ENCODE measurements at places on chromosomes 1 and 21.

DNA sequence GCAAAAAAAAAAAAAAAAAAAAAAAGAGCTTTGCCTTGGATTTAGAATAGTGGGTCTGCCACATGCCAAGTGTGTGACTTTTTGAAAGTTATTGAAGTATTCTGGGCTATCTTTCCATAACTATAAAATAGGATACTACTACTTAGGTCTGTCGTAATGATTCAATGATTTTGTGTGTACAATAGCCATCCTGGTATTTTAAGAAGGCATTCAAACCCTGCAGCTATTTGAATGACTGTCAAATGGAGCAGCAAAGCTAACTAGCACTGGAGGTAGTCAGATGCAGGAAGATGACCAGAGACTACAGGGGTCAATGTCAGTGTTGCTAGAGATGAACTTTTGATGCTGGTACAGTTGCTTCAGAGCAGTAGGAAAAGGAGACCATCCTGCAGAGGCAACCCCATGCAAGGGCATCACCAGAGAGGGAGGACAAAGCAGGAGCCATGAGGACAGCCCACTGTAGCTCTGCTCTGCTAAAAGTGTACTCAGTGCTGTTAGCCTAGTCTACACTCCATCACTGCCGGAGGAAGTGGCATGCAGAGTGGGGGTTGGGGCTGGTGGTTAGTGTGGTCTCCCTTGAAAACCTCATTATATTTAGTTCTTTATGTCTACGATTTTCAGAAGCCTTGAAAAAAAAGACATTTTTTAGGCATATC is 29.0 kb downstream of the DUSP10 start:
- DNase-seq, result peak; percentile 73

GRCh38 chr1:94562519-94563260 is 21.1 kb upstream of the F3 start:
- DNase-seq, result no peak

DNA sequence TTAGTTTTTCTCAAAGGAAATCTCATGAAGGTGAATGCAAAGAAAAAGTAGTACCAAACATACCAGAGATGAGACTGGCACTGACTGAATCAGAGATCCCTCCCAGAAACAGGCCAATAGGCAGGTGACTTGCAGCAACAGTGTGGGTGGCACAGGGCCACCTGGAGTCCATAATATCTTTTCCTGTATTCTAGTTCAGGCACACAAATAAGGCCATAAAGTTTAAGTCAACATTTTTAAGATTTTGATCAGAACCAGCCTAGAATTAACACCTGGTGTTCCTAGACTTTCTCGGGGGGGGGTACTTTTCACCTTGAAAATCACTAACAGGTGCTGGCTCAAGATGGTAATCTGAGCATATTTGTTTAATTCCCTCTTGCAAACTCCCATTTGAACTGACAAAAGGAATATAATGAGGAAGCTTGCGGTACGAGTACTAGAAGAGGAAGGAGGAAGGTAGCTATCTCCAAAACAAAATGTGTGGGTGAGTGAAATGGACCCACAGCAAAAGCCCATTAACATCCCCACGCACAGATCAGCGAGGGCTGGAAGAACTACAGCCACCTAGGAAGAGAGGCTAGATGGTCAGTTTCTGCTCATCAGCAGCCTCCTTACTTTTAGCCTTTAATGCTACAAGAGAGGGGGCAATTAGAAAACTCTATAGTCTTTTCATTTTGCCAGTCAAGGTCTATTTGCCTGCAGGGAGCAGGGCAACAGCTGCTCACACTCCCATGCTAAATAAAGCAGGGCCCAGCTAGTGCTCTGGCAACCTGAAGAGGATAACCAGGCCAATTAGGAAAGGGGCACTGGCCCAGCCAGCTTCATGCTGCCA is 18.9 kb downstream of the SDE2 start:
- no peak for DNase-seq

DNA sequence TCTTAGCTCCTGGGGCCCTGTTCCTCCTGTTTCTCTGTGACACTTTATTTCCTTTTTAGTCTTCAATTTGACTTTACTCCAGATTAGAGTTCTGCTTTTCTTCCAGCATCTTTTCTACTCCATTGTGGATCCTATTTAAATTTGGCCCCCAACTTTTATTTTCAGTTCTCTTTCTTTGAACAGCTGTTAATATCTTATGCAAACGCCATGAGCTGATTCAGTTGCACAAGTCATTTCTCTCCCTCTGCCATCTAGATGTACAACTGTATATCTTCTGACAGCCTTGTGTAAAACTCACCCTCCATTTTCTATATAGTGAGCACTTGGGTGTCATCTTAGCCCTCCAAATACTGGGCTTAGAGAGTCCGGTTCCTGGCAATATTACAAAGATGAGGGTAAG is 42.2 kb downstream of the SPATA17 start:
- DNase-seq, result no peak

- DNase-seq, result peak; percentile 35
These were observed 2.6 kb downstream of the KCNA3 start for GRCh38 chr1:110672001-110672752.

GRCh38 chr1:9672444-9672843 is 20.9 kb downstream of the PIK3CD start:
- DNase-seq, result no peak

DNA sequence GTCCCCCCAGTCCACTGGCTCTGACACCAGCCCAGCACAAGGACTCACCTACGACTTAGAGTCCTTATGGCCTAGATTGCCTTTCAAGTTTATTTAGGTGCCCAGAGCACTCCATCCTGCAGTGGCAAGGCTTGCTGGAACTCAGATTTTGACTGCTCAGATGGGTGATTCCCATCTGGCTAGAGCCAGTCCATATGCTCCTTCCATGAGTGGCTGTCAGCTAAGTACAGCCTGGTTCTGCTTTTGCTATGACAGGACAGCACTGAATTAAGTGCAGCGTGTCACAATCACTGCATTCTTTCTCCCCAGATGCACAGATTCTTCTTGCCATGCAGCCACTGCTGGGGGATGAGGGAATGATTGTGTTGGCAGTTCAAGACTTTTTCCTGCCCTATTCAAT is 43.8 kb downstream of the GPR52 start:
- no peak for DNase-seq

- no peak for DNase-seq
These were observed 421.7 kb upstream of the CHRM3 start for GRCh38 chr1:238964631-238965030.

DNA sequence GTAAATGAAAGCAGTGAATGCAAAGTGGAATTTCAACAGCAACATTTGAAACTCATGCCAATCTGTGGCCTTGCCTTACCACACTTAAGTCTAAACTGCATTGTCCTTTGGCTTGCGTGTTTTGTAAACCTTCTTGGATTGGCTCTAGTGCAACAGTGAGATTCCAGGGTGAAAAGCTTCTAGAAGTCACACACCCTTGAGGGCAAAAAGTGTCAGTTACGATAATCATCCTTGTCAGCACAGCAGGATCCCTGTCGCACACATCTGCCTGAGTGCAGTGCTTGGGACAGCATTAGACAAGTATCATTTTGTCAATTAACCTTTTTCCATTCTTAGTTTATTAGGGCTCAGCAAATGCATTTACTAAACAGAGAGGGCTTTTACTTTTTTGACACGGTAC is 243.4 kb upstream of the PTBP2 start:
- no peak for DNase-seq

- DNase-seq, result no peak
These were observed 55.5 kb downstream of the GABPA start for GRCh38 chr21:25790122-25790877.
